Effector CD8-positive, alpha-beta T cell (primary cell): ENCODE measurements at places on chromosomes 13 and 19.

DNA sequence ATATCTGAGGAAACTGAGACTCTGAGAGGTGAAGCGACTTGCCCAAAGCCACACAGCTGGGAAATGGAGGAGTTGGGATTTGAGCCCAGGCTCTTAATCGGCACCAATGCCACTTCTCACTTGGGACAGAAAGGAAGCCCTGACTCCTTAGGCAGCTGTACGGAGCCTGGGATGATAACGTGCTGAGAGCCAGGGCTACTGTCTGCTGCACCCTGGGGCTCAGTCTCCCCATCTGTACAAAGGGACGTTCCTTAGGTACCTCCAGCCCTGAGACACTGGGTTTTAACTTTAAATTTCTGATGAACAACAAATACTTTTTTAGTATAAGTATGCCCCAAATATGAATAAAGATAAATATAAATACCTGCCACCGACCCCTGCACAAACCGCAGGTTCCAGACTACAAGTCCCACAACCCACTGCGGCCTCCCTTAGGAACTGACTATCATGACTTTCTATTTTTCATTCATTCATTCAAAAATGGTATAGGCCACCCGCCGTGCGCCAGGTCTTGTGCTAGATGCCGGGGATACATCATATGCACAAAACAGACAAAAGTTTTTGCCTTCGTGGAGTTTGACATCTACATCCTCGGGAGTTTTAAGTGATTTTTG, 776 bp upstream of the NCLN start:
- DNase-seq = peak; percentile 68

DNA sequence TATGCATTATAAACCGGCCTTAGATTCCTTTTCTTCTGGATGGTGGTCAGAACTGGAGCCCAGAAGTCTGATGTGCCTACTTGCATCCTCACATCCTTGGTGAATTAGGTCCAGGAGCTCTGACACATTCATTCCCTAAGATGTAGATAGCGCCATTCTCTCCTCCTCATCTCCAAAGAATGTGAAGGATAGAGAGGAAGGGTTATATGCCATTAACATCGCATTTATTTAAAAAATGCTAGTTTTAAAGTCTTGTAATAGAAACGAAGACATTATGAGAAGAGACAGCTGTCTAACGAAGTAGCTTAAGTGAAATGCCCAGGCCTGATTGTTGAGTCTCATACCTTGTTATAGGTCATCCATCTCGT, 9.7 kb downstream of the MBNL2 start:
- DNase-seq = no peak

GRCh38 chr19:10976131-10976892, 15.5 kb downstream of the SMARCA4 start:
- no peak for DNase-seq

DNA sequence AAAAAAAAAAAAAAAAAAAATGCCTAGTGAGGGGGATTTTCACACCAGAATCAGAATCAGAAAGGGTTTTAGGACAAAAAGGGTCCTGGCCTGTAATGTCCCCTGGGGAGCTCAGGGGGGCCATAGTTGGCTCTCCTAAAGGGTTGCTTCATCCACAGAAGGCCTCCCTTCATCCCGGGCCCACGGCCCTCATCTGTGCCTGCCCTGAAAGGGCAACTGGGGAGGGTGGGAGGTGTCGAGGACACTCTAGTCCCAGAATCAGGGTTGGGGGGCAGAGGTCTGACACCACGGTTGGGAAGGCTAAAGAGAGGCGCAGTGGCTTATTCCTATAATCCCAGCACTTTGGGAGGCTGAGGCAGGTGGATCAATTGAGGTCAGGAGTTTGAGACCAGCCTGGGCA, 22.5 kb upstream of the ZNRF4 start:
- DNase-seq = no peak

GRCh38 chr13:111913761-111914140, 153.2 kb upstream of the SOX1 start:
- DNase-seq = no peak

- no peak for DNase-seq
These were observed 142.4 kb downstream of the MYCBP2 start for GRCh38 chr13:77184455-77184854.

- DNase-seq = no peak
These were observed 7.5 kb downstream of the RPS9 start for GRCh38 chr19:54207983-54208783.

DNA sequence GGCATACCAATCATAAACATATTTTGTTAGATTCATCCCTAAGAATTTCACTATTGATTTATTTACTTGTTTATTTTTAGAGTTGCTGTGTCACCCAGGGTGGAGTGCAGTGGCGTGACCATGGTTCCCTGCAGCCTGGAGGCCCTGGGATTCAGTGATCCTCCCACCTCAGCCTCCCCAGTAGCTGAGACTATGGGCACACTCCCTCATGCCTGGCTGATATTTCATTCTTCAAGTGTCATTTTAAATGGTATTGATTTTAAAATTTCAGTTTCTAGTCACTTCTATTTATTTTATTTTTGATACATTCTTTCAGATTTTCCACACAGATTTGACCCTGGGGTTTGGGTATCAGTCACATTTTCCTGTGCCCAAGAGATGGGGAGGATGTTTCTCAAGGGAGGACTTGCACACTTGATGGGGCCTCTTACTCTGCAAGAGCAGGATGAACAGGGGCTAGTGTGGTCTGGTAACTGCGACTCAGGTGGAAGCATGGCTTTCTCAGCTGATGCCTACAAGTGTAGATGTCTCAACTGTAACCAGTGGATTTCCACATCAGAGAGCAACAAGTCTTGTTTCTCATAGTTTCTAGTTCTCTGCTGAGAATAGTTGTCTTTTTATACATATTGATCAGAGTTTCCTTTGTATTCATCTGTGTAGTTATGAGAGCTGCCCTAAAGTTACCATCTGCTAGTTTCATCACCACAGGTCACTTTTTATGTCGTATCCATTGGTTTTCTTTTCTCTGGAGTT, 40.2 kb downstream of the CCNE1 start:
- no peak for DNase-seq

DNA sequence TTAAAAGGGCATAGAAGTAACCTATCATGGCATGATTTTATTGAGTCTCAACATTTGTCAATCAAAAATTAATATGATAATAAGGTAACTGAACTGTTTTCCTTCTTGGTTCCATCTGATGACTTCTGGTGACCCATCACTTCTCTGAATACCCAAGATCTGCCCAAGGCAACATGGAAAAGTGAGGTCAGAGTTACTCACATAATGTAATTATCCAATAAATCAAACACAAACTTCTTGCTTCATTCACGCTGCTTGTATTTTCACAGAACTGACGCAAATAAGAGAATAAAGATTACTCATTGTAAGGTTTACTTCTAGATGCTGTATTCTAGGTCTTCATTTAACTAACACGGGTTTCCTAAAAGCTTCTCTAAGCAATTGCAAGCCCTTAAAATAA, 361.6 kb downstream of the RBM26 start:
- DNase-seq = no peak

DNA sequence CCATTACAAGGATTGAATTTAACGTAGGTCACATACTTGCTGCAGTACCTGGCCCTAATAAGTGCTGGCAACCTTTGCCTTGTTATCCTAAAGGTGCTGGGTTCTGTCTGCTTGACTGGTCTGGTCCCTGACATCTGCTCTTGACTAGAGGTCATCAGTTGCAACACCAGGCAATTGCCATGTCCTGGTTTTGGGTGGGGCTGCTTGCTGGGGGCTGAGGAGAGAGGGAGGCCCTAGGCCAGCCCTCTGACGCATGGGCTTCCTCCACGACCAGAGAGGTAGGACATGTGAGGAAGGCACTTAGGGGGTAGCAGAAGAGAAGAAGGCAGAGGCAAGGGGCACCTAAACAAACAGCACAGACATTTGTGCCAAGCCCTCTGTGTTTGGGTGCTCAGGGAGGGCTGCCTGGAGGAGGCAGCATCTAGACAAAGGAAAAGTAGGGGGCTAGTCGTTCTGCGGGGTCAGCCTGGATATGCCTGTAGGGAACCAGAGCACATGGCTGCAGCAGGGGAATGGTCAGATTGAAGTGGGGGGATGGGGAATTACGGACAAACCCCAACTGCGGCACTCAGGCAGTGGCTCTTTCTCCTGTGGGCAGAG, 21.7 kb downstream of the VSTM2B start:
- no peak for DNase-seq

- no peak for DNase-seq
These were observed 1.9 kb upstream of the YJEFN3 start for GRCh38 chr19:19526581-19527370.

DNA sequence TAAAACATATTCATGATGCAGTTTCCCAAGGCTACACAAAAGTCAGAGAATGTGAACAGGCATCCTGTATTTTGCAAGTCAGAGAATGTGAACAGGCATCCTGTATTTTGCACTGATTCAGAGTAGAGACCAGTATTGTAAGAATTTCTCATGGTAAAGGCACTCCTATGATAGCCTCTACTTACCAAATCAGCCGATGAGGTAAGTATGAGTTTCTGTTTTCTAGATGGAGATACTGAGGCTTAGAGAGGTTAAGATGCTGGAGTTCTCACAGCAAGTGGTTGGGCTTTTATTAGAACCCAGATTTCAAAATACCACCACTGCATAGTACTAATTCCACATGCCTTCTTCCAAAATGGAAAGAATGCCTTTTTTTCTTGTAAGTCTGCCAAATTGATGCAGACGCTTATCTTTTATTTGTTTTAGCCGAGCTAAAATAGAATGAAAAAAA, 12.3 kb downstream of the TPT1 start:
- DNase-seq = no peak

DNA sequence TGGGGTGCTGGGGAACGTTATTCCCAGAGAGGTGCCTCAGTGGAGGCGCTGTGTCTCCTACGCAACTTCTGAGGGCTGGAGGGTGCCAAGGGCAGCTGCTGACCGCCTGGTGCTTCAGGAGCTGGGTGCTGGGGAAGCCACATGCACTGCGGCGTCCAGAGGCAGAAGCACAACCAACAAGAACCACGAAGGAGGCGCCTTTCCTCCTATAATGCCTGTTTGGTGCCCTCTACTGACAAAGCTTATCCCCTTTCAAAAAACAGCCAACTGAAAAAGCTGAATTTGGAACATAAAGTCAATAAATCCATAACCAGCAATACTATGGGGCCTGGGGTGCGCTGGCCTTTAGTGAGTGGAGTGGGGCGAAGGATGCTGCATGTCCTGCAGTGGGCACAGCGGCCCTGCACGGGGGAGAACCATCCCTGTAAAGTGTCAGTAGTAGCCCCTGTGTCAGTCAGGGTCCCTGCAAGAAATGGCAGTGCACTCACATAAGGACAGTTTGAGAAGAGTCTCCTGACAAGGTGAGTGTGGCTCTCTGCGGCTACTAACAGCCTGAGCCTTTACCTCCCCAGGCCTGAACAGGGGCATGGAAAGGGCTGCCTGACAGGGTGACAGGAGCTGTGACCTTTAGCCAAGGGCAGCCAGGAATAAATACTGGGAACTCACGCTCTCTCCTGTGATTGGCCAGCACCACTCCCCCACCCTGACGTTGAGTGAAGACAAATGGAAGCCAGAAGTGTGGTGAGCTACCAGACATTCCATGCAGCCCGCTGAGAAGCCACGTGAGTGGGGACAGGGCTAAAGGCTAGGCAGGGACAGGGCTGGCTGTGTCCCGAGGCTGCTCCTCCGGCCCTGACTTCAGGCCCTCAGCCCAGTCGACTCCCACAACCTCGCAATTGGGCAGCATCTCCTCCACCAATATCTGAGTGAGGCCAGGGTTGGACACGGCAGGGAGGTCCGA, 4.5 kb upstream of the B3GNT8 start:
- DNase-seq = no peak

DNA sequence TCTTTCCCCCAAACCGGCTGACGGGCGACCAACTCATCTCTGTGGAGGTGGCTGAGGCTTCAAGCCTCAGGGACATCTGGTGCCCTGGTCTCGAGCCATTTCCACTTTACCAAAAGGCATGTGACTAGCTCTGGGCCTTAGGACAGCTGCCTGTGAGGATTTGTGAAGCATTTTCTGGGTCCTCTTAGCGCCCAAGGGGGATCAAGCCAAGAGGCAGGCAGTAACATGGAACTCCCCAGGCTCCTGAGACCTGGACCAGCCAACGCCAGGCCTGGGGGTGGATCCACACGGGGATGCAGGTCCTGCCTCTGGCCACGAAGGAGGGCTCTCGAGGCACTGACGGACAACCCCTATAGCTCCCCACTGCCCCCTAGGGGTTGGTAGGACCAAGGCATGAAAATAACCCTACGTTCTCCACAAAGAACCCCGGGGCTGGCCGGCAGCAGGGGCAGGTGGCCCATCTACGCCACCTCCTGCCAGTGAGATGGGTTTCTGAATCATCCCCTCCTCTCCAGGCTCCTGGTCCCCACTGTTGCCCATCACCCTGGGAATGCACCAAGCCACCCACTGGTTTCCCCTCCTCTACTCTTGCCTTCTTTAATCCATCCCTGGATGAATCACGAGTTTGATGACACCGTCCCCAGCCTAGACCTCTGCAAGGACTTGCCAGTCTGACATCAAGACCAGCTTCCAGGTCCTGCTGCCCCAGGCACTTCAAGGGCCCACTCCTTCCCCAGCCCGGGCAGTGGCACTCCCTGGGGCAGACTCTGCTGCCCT, 7.0 kb upstream of the MYDGF start:
- DNase-seq = no peak

GRCh38 chr13:113874579-113875428, 10.9 kb upstream of the GAS6 start:
- no peak for DNase-seq

DNA sequence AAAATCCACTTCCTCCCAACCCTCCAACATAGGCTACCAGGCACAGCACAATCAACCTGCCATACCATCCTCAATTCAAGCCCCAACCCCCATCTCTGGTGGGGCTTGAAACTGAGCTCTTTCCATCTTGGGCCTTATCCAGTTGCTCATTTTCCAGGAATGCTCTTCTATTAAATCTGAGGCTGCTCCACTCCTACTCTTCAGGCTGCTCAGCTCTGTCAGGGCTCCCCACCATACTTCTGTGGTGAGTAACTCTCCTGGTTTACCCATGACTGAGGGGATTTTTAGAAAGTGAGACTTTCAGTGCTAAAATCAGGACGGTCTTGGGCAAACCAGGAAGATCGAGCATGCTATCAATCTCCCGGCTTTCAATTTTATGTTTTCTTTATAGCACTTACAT, 512.8 kb downstream of the LMO7 start:
- no peak for DNase-seq

- DNase-seq = no peak
These were observed 32.9 kb upstream of the KCTD15 start for GRCh38 chr19:33763633-33764371.

DNA sequence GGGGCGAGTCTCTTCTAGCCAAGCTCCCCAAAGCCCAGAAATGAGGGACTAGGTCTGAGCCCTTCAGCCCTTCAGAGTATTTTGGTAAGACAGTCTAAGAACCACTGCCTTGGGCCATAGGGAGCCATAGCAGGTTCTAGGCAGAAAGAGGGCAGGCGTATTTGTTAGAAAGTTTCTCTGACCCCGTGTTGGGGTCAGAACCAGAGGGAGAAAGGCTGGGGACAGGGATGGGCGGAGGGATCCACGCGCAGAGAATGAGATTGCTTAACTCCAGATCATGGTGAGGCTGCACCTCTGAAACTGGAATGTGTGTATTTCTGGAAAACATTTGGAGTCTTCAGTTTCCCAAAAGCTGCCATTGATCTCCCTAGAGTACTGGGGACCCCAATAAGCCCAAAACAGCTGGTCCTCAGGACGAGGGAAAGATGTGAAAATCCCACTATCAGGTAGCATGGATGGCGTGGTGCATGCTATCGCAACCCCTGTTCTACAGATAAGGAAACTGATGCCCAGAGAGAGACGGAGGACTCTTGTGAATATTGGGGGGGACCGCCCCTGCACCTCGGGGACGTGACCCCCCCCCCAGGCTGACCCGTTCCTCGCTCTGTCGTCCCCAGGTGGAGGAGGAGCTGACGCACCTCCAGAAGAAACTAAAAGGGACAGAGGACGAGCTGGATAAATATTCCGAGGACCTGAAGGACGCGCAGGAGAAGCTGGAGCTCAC, 703 bp upstream of the TPM4 start:
- DNase-seq = no peak

GRCh38 chr13:97328222-97328790, 105.7 kb upstream of the RAP2A start:
- no peak for DNase-seq
